ENCODE measurements at places on chromosomes 5 and 9.

DNA sequence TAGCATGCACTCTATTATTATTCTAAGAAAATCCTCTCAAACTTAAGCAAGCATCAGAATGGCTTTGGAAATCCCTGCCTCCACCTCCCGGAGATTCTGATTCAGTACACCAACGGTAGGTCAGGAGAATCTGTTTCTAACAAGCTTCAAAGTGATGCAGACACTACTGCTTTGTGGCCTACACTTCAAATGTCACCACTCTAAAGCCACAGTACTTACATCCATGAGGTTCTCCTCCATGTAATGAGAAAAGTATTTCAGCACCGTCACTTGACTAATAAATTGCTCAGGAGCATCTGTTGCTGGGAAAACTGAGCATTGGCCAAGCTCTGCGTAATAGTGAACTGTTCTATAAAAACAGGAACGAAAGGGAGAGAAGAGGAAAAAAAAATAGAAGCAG, 4.8 kb downstream of the PLK2 start:
- no peak for DNase-seq

- DNase-seq, result no peak
These were observed 13.8 kb downstream of the NCS1 start for GRCh38 chr9:130186051-130186450.

GRCh38 chr9:128280084-128280622, 4.1 kb downstream of the SWI5 start:
- DNase-seq, result no peak

DNA sequence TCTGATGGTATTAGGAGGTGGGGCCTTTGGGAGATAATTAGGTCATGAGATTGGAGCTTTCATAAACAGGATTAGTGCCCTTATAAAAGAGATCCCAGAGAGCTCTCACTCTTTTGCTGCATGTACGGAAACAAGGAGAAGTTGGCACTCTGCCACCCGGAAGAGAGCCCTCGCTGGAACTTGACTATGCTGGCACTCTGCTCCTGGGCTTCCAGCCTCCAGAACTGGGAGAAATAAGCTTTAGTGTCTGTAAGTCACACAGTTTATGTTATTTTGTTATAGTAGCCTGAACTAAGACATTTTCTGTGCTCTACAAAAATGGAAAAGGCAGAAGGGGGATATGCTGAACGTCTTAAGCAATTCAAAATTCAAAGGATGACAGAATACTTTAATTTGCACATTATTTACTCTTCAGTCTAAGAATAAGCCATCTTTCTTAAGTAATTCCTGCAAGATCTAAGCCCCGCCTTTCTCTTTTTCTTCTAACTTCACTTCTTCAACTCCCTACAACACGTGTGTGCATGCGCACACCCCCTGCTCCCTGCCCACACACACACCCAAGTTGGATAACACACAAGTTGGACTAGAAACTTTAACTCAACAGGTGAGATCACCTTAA, 17.3 kb downstream of the NFIB start:
- DNase-seq, result no peak

DNA sequence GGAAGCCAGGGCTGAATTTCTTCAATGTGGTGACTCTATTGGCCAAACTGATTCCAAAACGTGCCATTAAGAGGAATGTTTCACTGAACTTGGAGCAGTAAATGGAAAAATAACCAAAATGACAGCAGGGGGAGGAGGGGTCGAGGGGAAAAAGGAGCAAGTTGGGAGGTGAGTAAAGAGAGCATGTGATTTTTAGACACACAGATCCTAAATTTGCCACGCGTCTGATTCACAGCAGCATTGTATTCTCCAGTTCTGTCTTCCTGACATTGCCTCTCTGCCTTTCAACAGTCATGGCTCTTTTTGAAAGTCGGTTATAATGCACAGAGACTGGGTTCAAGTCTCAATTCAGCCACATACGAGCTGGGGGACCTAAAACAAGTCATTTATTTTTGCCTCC, 22.0 kb upstream of the ADRB2 start:
- DNase-seq, result no peak

DNA sequence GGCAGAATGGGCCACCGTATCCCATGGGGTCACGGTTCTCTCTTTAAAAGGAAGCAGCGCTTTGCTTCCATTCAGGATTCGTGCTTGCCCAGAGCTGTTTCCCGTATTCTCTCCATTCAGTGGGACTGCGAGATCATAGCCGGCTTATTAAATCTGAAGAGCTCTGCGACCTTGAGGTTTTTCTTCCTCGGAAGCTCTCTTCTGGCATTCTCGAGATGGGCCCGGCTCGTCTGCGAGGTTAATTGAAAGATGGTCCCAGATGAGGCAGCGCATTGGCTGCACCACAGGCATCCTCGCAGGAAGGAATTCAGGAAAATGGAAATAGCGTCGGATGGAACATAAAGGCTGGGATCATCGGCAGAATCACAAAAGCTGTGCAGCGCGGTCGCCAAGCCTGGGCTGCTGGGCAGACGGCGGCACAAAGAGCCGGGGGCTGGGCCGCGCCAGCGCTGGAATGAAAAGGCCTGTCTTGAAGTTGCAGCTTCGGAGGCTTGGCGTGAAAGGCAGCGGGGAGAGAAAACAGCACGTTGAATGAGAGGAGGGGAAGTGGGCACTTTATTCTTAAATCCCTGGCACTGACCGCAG, 236.2 kb downstream of the IRX2 start:
- no peak for DNase-seq

- no peak for DNase-seq
These were observed 38.1 kb downstream of the UGCG start for GRCh38 chr9:111934747-111935146.

GRCh38 chr9:87581513-87581912, 83.8 kb downstream of the DAPK1 start:
- DNase-seq, result peak; percentile 16

GRCh38 chr9:113879911-113880310, 3.8 kb downstream of the ZNF618 start:
- no peak for DNase-seq

DNA sequence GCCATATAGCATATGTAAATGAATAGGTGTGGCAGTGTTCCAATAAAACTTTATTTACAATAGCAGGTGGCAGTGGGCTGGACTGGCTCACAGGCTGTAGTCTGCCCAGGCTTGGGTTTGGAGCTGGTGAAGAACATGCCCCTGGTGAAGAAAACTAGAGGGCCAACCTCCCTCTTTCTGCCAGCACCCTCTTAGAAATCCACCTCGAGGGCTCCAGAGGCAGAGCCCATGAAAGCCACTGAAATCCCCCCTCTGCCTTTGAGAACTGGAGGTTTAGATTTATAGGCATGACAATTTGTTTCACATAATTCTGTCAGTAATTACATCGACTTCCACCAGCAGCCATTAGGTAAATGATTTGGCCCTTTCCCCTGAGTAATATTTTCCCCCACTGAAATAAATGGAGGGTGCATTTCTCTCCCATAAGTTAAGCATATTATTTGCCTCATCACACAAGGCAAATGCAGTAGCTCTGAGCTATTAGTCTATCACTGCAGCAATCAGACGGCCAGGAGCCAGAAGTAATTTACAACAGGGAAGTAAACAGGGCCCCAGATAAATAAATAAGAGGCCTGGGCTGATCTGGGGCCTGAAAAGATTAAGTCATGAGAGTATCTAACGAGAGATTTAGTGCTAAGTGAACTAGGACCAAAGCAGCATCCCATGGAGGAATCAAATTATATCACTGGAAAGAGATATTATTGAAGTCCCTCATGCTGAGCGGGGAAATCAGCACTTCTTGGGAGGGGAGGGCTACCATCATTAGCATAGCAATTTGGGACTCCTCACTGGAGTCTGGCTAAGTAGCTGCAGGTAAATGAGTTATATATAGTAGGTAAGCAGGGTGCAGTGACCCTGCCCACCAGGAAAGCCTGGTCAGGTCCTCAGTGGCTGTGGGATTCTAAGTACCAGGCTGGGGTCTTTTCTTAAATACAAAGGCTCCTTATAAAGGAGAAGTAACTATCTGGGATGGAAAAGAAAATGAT, 123.9 kb downstream of the SLIT3 start:
- peak; percentile 59 for DNase-seq

DNA sequence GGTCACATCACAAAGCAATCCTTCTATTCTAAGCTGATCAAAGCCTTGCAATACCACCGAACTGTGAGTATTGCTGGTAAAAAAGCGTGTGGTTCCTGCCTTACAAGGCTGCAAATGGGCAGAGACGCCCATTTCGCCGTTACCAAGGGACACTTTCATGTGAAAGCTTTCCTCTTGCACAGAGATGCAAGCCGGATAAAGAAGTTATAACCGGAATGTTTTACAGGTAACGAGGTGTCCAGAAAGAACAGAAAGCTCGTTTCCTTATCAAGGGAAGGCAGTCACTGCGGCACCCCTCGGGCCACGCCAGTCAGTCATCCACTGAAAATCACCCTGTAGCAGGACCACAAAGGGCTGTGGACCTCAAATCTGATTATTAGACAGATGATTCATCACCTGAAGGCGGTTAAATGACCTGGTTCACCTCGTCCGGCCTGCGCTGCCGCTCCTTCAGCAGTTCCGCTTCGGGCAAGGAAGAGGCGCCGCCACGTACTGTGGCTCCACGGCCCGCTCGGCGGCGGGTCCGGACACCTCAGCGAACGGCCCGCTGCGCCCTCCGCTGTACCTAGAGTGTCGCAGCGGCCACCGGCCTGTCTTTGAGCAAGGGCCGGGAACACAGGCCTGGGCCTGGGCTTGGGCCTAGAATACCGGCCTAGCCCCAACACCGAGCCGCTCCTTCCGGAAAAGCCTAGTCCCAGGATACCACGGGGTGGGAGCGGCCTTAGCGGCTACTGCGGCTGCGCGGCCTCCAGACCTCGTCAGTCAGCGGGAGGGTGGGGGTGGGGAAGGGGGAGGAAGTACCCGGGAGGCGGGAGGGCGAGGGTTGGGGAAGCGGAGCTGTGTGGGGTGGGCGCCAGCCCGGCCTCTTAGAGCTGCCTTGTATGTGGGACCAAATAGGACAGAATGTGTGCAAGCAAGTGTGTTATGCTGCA, at the start of gene KLHL9:
KLHL9 (minus strand) TSS at position 704 of the 932 bp plus-strand sequence; CDS start at position 159, 545 bp downstream.
- peak; percentile 72 for DNase-seq

GRCh38 chr9:109973336-109973735, 193.3 kb downstream of the PALM2AKAP2 start:
- DNase-seq, result no peak

DNA sequence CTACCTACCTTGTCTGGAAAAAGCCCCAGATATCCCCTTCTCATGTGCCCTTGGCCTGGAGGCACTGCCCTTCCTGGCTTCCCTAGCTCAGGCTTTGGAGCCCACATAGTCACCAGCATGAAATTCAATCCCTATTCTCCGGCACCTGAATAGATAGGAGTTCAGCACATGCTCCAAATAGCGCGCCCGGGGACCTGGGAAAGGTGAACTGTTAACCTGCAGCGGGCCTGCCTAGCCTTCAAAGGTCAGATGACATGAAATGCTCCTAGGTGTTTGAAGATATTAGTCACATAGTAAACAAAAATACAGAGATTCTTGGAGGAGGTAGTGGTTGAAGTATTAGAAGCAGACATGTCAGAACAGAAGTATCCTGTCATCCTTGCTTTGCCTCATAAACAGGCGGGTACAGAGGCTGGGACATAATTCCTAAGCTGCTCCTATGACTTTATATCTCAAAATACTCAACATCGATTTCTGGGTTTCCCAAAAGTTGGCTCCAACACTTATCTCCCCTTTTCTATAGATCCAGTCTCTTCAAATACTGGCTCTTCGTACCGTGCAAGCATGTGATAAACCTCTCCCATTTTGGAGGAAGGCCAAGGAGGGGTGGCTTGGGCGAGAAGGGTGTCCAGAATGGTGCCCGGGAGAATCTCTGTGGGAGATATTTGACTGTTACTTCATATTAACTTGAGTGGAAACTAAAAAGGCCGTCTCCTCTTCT, 88.0 kb upstream of the ANKH start:
- no peak for DNase-seq

DNA sequence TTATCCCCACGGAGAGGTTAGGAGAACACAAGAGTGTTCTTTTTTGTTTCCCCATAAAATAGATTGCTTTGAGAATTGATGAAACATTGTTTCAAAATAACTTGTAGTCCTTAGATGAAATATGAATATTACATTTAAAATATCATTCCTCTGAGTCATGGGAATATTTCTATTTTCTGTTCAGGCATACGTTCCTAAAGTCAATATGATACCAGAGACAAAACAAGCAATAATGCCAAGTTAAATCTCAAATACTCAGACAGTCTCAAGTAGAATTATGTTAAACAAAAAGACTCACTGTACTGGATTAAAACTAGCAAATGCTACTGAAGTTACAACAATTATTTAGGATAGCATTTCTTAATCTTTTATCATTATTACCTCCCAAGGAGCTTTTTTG, 111.7 kb upstream of the C6 start:
- DNase-seq, result no peak

DNA sequence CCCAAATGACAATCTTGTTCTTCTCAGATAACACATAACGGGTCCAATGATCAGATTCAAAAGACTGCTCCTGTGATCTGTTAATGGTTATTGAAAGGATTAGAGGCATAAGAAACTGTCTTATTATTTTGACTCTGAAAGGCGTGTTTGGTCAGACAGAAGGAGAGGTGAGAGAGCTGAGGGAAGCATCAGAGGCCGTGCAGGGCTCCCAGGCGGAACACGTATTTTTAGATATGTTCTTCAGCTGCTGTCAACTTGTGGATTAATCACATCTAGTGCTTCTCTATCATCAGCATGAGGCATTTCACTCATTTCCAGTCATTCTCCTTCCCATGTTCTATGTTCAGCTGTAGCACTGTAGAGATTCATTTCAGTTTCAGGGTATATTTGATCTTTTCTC, 199.8 kb downstream of the MAPKAP1 start:
- DNase-seq, result no peak

DNA sequence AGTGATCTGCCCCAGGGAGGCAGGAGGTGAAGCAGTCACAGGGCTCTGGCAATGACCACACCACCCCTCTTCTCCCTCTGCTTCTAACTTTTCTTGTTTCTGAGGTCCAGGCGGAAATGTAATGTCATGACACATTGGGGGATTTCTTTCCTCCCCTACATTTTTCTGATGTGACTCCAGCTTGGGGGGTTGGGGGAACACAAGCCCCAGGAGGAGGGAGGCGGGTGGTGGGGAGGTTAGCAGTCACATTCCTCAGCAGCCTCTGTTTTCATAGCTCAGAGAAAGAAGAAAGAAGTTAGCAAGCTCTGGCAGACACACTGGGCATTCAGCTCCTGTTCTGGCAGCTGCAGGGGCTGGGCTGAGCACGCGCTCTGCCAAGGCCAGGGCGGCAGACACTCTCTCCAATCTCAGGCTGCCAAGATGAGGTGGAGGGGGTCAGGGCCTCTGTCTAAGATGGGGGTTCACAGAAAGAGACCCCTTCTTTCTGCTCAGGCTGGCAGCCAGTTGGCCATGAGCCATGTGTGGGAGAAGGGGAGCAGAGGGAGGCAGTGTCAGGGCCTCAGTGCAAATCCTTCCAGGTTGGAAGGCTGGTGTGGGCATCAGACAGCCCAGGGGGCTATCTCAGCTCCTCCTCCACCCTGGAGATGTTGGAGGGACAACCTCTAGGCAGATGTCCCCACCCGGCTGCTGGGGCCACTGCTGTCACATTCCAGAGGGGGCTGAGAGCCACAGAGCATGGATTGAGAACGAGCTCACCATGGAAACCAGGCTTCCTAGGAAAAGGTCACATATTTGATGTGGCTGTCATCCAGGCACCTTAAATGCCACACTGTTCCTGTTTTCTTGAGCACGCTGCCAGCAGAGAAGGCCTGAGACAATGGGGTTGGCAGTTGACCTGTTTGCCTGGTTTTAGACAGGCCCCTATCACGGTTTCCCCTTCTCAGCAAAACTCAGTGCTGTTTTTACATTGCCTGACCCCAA, 20.1 kb upstream of the PFDN1 start:
- DNase-seq, result no peak

GRCh38 chr9:120390637-120391190, 189.3 kb downstream of the CDK5RAP2 start:
- DNase-seq, result no peak

- no peak for DNase-seq
These were observed 78.7 kb downstream of the SLC25A46 start for GRCh38 chr5:110817459-110817858.

GRCh38 chr9:96457266-96457665, 7.3 kb downstream of the HABP4 start:
- no peak for DNase-seq
